NCI-H69 (cell line): ENCODE measurements at places on chromosomes 7 and 10.
A peak's percentile ranks its signal among the peaks of the same experiment; 100 is the strongest.

DNA sequence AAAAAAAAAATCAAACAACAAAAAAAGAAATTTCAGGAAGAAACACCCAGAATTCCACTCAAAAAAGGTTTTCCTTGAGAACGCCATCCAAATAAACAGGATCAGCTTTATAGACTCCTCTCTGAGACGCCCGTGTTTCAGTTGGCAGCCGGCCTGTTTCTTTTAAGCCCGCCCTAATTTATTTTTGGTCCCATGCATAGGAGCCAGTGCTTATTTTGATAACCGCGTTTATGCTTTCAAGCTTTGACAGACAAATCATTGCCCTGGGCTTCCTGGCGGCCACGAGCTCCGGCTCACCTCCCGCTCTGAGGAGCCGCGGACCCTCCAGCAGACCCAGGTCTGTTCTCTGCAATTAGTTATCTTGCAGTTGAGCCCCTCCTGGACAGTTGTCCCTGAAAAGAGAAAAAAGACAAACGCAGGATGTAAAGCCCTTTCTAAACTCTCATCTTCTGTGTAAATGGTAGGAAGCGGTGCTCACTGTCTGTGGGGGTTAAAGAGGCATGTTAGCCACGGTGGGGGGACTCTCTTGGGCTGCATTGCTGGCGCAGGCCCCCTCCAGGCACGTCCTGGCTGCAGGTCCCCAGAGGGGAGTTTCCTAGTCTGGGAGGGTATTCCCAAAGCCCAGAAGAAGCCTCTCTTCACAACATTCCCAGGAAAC is 22.2 kb upstream of the UNCX start:
- DNase-seq: peak; percentile 69

DNA sequence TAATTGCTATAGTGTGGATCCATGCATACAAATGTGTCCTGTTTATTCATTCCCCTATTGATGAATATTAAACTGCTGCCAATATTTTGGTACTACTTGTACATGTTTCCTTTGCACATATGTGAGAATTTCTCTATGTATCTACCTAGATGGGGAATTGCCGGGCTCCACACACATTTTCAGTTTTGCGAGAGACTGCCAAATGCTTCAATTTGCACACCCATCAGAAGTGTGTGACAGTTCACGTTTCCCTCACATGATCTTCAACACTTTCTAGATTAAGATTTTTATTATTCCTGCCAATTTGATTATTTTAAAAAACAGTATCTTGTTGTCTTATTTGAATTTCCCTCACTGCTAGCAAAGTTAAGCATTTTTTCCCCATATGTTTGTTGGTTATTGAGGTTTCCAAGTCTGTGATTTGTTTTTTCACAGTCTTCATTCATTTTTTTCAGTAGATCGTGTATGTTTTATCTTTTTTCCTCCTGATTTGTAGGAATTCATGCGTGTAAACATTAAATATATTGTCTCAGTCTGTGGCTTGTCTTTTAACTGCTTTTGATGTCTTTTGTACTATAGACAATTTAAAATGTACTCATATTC is 2.4 kb upstream of the KLF14 start:
- peak; percentile 38 for DNase-seq

DNA sequence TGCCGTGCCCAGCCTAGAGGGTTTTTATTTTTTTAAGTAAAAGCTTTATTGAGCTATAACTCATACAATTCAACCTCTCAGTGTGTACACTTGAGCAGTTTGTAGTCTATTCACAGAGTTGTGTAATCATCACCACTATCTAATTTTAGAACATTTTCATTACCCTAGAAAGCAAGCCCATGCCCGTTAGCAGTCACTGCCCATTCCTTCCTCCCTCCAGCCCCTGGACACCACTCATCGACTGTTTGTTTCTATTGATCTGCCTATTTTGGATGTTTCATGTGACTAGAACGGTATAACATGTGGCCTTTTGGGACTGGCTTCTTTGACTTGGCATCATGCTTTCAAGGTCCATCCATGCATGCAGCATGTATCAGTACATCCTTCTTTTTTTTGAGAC is 25.7 kb upstream of the SEC61A2 start:
- DNase-seq: no peak

GRCh38 chr7:101936223-101936610 is 118.8 kb downstream of the CUX1 start:
- no peak for DNase-seq

DNA sequence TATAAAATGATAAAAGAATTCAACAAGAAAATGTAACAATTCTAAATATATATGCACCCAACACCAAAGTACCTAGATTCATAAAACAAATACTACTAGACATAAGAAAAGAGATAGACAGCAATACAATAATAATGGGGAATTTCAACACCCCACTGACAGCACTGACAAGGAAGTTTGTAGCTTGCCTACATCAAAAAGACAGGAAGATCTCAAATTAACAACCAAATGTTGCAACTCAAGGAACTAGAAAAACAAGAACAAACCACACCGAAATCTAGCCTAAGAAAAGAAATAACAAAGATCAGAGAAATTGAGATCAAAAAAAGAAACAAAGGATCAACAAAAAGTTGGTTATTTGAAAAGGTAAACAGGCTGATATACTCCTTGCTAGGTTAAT is 36.5 kb upstream of the TNKS2 start:
- DNase-seq: no peak

GRCh38 chr10:6022660-6023059 is 39.5 kb downstream of the IL2RA start:
- no peak for DNase-seq

DNA sequence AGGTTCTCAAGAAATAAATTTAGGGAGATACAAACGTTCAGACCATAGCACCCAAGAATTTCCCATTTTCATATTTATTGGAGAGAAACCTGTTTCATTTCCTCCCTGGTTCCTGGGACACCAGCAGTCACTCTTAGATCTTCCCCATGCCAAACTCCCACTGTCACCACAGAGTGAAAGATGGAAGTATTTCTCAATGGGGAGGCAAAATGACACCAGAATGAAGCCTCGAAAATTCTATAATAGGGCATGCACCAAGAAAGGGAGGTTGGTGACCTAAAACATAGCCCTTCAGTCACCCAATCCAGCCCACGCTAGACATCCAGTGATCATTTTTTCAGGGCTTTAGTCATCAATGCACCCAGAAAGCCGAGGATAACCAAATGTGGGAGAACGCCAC is 148.1 kb upstream of the PLXDC2 start:
- DNase-seq: no peak

DNA sequence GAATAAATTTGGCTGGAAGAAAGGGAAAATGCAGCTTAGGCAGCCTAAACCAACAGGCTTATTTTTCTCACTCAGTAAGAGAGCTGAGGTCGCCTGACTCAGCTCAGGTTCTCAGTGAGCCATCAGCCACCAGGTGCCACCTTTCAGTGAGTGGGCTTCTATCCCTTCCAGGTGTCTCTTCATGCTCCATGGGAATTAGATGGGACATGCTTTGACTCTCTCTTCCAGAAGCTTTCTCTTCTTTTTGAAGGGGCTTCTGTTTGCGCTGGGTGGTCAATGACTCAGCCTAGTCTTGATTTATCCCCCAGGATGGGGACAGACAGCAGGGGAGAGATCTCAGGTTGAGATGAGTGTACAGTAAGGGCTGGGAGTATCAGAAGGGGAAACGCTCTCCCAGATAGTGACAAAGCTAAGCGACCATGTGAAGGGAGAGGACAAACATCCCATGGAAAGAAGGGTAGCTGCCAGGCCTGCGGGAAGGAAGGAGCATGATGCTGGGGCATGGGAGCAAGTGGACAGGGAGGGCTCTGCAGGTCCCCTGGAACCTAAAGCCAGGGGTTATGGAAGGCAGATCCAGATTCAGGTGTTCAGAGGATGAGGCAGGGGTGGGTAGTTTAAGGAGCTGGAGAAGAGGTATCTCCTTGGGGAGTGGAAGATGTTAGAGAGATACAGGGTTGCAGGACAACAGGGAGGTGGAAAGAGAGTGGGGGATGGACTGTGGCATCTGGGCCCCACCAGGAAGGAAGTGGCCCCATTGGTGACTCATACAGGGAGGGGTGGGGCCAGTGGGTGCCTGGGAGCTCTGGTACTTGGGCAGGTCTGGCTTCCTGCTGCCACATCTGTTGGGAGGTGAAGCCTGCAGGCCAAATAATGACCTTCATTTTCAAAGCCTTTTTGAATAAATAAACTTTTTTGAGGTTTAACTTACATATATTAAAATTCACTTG is 32.5 kb downstream of the OGDH start:
- peak; percentile 67 for DNase-seq

DNA sequence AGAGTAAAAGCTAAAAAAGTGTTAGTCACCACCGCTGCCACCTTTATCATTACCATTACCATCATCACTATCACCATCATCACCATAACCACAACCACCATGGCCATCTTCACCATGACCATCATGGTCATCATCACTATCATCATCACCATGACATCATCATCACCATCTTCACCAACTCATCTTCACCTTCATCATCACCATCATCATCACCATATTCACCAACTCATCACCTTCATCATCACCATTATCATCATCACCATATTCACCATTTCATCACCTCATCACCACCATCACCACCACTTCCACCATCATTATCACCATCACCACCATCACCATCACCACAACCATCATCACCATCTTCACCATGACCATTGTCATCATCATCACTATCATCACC is 46.5 kb upstream of the PDGFA start:
- no peak for DNase-seq

DNA sequence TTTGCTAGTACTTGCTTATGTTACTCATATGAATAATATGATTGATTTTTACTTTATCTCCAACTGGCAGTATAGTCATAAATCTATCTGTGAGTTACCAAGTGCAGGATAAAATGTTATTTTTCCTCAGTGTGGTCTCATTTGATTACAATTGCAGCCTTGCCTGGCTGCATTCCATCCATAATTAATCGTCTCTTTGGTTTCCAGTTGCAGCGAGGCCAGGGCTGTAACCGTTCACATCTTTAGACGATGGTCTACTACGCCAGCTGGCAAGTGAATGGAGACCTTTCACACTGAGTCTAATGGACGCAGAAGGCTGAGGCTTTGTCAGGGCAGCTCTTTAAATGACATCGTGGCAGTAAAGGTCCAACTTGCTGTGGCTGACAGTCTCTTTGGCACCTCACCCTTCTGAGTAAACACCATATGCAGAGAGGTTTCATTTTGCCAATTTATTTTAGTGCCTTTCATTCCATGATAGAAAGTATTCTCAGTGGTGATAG is 84.0 kb downstream of the ARL4A start:
- peak; percentile 99 for DNase-seq

DNA sequence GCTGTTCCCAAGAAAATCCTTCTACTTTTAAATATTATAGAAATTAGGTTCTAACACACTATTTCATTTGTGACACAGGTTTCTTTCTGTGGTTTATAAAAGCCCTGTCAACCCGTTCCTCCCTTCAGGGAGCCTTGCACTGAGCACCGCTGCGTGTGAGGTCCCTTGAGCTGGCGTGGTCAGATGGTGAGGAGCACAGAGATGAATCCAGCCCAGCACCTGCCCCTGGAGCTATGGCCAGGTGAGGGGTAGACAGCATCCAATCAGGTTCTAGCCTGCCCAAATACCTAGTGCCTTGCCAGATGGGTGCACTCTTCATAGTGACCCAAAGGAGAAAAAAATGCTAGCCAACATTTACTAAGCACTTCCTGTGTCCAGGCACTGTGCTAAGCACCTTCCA is 15.7 kb downstream of the ZCCHC24 start:
- no peak for DNase-seq

DNA sequence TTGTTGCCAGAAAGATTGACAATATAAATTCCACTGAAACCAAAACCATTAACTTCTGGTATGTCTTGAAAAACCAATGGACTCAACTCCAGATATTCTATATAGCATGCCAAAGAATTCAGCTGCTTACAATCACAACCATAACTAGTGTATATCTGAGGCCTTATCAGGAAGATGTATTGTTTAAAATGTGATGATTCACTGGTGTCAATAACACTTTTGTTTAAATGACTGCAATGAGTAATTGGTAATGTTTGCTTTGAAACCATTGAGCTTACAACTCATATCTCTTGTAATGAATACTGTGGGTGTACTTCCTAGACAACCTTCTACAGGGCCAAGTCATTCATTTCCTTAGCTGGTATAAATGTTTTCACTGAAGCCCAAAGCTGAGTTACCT is 727.9 kb upstream of the KCND2 start:
- peak; percentile 51 for DNase-seq

DNA sequence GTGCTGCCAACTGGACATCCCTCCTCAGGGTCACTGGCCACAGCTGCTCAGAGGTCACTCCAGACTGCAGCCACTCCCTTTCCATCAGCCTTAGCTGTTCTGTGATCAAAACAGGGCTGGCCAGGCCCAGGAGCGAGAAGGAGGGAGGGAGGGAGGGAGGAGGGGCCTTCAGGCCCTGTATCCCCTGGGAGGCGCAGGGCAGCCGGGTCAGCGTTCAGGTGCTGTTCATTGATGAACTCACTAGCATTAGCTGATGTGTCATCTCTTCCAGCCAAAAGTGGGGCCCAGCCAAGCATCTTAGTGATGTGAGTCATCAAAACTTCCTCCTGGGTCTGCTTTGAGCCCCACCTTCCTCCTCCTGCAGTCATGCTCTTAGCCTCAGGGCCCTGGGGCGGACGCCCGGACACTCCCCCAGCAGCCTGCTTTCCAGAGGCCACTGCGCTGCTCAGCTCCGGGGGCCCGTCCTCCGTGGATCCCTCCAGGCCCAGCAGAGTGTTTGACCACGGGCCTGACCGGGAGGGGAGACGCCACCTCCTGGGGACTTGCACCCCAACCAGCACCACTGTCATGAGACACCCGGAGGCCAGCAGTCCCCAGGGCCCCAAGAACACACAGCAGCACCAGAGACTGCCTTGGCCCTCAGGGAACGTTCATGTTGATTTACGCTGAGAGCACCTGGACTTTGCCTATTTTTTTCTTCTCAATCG is 149.2 kb downstream of the PRKAG2 start:
- peak; percentile 95 for DNase-seq

DNA sequence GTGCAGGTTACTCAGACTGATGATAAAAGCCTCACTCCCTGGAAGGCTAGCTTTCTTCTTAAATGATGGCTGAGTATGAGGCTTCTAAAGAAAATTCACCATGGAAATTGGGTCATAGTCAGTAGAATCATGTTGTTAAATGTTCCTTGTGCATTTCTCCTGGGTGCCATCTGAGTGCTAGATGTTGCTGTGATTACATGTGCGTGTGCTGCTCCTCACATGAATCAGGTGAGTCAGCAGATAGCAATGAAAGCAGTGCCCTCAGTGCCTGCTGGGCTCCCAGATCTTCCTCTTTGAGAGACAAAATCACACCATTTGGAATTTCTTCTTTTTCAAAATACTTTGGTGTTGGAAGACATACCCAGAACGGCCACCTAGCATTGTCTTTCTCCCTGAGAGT is 331.7 kb downstream of the XPNPEP1 start:
- DNase-seq: no peak
